ENCODE measurements at places on chromosomes 11 and 22.
A peak's percentile ranks its signal among the peaks of the same experiment; 100 is the strongest.

- H3K4me3 ChIP-seq: no peak overlapping the region
- DNase-seq: peak; percentile 33
- no peaks in the 10 kb centered on the region for H3K36me3 ChIP-seq
- no peak overlapping the region for H3K27ac ChIP-seq
- H3K4me1 ChIP-seq: peaks cover 5% of the 10 kb centered on the region
Measured at GRCh38 chr22:48199667-48200066, 1437.2 kb downstream of the TBC1D22A start.

DNA sequence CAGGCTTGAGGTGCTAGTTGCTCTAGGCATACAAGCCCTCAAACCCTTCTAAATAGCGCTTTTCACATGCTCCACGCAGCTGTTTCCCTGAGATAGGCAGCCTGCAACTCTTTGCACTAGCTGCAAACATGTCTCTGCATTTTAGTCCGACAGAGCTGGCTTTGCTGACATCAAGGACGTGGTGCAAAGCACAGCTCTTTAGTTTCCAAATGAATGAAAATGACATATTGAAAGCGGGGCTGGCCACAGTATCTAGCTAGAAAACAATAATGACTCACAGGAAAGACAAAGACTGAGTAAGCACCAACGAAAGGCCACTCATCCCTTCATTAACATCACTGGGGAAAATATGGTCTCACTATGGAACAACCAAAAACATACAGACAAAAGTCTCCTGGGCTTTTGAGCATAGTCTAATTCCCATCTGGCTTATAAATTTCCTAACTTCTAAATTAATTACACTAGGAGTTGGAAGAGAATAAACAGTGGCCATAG lies 15.3 kb upstream of the ZC3H12C start:
- no peak overlapping the region for H3K4me3 ChIP-seq
- DNase-seq: no peak
- H3K4me1 ChIP-seq: peaks cover 6% of the 10 kb centered on the region
- no peaks in the 10 kb centered on the region for H3K36me3 ChIP-seq
- H3K27me3 ChIP-seq: no peaks in the 10 kb centered on the region
- H3K27ac ChIP-seq: no peak overlapping the region

DNA sequence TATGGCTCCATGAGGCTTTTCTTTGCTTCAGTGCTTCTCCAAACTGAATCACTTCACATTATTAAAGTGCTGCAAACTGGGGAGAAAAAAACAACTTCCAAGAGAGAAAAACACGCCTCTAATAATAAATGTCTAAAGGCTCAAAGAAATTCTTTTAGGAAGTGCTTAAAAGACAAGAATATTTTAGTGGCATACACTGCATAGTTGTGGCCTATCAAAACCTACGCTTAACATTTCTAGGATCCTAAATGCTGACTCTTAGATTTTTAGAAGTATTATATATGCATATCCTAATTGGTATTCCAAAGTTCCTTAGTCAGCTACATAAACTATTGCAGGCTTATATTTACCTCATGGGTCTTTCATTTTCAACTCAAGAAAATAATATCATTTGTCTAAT lies 879.0 kb upstream of the CCDC90B start:
- no peaks in the 10 kb centered on the region for H3K4me1 ChIP-seq
- no peaks in the 10 kb centered on the region for H3K36me3 ChIP-seq
- H3K27ac ChIP-seq: no peak overlapping the region
- no peak for DNase-seq
- H3K27me3 ChIP-seq: no peaks in the 10 kb centered on the region

DNA sequence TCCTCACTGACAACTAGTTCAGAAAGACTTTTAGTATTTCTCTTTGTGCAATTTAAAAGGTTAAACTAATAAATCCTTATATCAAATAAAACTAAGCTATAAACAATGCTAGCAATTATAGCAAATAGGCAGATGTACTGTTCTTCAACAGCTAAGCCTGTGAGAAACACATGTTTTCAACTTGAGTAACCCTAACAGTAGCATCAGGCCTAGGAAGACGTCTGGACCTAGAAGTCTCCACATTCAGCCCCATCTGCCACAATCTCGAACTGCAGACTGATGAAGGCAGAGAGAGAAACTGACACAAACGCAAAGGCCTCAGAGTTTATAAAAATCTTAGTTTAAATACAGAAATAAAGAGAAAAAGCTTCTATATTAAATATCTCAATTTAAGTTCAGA lies 2.5 kb downstream of the ST13 start:
- no peak overlapping the region for H3K27ac ChIP-seq
- DNase-seq: no peak
- no peaks in the 10 kb centered on the region for H3K36me3 ChIP-seq
- H3K4me1 ChIP-seq: no peaks in the 10 kb centered on the region
- no peak overlapping the region for H3K4me3 ChIP-seq
- no peaks in the 10 kb centered on the region for H3K27me3 ChIP-seq

DNA sequence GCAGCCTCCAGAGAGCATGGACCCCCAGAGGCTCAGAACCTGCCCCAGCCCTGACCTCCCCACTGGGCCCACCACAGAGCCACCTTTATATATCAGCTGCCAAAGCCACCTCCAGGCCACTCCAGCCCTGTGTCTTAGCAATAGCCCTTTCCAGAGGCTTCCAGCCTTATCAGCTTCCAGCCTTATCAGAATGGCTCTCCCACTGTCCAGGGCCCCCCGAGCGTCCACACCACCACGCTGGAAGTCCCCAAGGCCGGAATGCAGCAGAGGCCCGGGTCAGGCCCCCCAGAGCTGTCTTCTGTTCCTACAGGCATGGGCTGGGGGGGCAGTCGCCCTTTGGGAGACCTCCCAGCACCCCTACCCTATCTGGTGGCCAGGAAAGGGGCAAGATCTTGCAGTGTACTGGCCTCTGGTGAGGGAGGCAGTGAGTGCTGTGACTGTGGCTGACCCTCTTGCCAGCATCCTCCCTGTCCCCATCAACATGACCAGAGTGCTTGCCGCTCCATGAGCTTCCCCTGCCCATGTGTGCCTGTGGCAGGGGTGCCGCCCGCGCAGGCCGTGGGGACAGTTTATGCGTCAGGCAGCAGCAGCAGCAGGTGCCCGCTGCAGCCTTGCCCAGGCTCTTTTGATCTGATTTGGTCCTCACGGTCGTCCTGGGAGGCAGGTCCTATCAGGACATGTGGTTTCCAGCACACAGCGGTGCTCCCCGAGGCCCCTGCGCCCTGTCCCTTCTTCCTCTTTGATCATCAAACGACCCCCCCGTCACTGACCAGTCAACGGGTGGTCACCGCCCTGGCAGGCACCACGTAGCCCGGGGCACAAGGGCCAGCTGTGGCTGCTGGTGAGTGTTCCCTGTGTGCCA lies 15.9 kb downstream of the OSBPL5 start:
- H3K27me3 ChIP-seq: no peaks in the 10 kb centered on the region
- no peak overlapping the region for H3K4me3 ChIP-seq
- no peaks in the 10 kb centered on the region for H3K36me3 ChIP-seq
- no peak overlapping the region for H3K27ac ChIP-seq
- DNase-seq: no peak

DNA sequence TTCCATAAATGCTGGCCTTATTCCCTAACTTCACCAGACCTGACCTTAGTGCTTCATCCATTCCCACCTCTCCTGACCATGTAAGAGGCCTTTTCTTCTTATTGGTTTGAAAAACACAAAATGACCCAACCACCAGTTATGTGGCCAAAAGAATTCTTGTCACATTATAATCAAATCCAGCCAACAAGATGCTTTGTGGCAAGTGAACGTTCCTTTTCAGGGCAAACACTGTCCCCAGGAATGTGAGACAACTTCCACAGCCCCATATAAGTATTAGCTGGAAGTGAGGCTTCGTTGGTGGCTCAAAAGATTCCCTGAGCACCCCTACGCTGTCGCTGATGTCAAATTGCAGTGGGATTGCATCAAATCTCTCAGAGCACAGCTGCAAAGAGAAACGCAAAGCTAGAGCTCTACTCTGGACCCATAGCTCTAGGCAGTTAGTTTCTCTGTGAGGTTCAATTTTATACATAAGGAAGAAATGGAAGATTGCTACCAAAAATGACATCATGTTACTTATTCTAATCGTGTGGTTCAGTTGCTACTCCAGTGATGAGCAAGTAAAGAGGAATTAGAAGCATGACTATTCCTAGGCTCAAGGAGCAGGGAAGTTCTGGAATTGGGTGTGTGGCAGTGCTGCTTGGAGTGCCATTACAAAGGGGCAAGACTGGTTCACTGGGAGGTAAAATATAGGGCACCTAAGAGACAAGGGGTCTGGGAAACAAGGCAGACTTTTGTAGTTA lies 26.1 kb downstream of the GLYATL1 start:
- DNase-seq: no peak
- H3K4me1 ChIP-seq: no peaks in the 10 kb centered on the region
- H3K4me3 ChIP-seq: no peak overlapping the region
- no peaks in the 10 kb centered on the region for H3K36me3 ChIP-seq
- H3K27ac ChIP-seq: no peak overlapping the region
- H3K27me3 ChIP-seq: peaks cover 16% of the 10 kb centered on the region

DNA sequence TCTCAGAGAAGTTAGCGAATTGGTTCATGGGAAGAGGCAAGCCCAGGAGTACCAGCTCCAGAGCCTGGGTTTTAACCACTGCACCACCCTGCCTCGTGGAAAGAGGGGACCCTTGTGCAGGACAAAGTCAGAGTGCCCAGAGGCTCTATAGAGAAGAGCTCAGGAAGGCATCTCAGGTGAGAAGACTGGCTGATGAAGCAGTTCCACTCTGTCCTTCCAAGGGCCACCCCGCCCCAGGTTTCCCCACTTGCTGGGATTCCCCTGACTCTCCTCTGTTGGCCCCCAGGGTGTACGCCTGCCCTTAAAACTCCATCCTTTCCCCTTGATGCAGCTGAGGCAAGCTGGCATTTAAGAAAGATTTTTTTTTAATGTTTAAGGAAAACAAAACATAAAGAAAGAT lies 265.8 kb downstream of the BUD13 start:
- peaks cover 1% of the 10 kb centered on the region for H3K27me3 ChIP-seq
- H3K27ac ChIP-seq: no peak overlapping the region
- peak; percentile 31 for DNase-seq
- H3K4me1 ChIP-seq: peaks cover 16% of the 10 kb centered on the region

DNA sequence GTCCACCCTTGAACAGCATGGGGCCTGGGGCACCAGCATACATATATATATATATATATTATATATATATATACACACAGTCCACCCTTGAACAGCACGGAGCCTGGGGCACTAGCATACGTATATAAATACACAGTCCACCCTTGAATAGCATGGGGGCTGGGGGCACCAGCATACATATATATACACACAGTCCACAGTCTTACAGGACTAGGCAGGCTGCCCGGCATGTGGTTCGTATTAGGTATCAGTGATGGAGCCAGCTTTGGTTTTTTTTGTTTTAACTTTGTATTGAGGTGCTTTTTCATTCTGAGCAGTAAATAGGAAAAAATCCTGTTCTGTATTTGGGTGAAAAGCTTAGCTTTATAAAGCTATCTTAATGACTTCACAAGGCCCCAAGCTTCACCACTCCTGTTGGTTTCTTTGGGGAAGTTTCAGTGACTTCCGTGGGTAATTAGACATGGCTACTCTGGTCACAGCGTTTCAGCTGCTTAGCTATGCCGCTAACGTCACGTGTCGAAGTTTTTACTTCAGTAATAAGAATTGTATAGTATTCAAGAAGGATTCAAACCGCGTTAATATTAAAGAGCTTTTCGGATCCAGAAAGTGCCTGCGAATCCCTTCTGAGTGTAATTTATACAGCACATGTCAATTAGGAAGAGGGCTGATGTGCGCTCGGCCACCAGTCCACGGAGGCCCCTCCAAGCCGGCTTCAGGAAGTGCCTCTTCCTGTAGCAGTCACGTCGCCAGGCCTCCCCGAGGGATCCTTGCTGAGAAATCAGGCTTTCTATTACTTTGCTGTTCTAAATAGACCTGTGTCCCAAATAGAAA lies 179.7 kb downstream of the TBC1D22A start:
- H3K4me3 ChIP-seq: no peak overlapping the region
- no peak overlapping the region for H3K27ac ChIP-seq
- H3K27me3 ChIP-seq: no peaks in the 10 kb centered on the region
- peak; percentile 27 for DNase-seq
- no peaks in the 10 kb centered on the region for H3K4me1 ChIP-seq

- no peaks in the 10 kb centered on the region for H3K27me3 ChIP-seq
- H3K4me1 ChIP-seq: no peaks in the 10 kb centered on the region
- no peak overlapping the region for H3K4me3 ChIP-seq
- H3K36me3 ChIP-seq: no peaks in the 10 kb centered on the region
- peak; percentile 37 for DNase-seq
Measured at GRCh38 chr22:46936378-46936903, 174.0 kb downstream of the TBC1D22A start.

DNA sequence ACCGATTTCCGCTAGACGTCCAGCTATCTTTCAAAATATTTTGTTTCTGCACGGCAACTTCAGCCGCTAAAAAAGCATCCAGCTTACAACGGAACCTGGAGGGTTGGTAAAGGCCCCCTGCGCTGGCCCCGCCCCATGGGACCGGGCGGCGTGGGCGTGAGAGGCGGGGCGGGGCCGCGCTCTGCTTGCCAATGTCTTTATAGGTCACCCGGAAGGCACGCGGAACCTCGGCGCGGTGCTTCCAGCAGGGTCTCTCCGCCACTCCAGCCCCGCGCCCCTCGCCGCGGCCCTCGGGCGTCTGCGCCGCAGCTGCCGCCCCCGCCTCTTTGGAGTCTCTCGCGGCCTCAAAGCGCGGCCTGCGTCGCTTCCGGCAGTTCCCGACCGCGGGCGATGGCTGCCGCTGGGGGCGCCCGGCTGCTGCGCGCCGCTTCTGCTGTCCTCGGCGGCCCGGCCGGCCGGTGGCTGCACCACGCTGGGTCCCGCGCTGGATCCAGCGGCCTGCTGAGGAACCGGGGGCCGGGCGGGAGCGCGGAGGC lies at the start of gene FDX1:
FDX1 (plus strand) TSS at position 218 of the 536 bp plus-strand sequence; CDS start at position 391, 173 bp downstream.
- DNase-seq: peak; percentile 86
- H3K27me3 ChIP-seq: no peaks in the 10 kb centered on the region
- no peaks in the 10 kb centered on the region for H3K36me3 ChIP-seq
- H3K27ac ChIP-seq: peak within 1 kb of the TSS; percentile 75

- H3K4me3 ChIP-seq: no peak overlapping the region
- H3K4me1 ChIP-seq: no peaks in the 10 kb centered on the region
- H3K27me3 ChIP-seq: no peaks in the 10 kb centered on the region
Measured at GRCh38 chr11:101867951-101868350, 46.9 kb upstream of the CEP126 start.

DNA sequence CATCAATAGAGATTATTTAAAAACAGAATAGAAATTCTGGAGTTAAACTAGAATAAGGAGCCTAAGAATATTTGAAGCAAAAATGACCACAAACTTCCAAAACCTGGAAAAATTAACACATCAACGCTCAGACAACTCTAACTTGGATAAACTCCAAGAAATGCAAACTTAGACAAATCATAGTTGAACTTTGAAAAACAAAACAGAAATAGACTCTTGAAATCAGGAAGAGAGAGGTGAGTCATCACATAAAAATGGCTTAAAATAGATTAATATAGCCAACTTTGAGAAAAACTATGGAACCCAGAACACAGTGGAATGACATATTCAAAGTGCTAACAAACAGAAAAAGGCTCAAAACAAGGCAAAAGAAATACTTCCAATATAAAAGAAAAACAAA lies 974.2 kb downstream of the JRKL start:
- H3K4me3 ChIP-seq: no peak overlapping the region
- no peaks in the 10 kb centered on the region for H3K4me1 ChIP-seq
- no peaks in the 10 kb centered on the region for H3K27me3 ChIP-seq
- H3K27ac ChIP-seq: no peak overlapping the region
- no peaks in the 10 kb centered on the region for H3K36me3 ChIP-seq

- DNase-seq: no peak
Measured at GRCh38 chr11:36240801-36241200, 48.4 kb downstream of the COMMD9 start.
